Activated CD4-positive, alpha-beta T cell treated with anti-CD3 and anti-CD28 coated beads for 36 hours (primary cell): ENCODE measurements at places on chromosomes 6 and 20. TPM values are rescaled to one million over a fixed set of nuclear protein-coding genes. Genes with fewer than 3 reads are reported as not detected.
A peak's percentile ranks its signal among the peaks of the same experiment; 100 is the strongest.

- no peak for DNase-seq
Measured at GRCh38 chr6:166752097-166752496, 125.0 kb upstream of the RPS6KA2 start.

GINS1 gene
- total RNA-seq = 24.6 TPM

DNA sequence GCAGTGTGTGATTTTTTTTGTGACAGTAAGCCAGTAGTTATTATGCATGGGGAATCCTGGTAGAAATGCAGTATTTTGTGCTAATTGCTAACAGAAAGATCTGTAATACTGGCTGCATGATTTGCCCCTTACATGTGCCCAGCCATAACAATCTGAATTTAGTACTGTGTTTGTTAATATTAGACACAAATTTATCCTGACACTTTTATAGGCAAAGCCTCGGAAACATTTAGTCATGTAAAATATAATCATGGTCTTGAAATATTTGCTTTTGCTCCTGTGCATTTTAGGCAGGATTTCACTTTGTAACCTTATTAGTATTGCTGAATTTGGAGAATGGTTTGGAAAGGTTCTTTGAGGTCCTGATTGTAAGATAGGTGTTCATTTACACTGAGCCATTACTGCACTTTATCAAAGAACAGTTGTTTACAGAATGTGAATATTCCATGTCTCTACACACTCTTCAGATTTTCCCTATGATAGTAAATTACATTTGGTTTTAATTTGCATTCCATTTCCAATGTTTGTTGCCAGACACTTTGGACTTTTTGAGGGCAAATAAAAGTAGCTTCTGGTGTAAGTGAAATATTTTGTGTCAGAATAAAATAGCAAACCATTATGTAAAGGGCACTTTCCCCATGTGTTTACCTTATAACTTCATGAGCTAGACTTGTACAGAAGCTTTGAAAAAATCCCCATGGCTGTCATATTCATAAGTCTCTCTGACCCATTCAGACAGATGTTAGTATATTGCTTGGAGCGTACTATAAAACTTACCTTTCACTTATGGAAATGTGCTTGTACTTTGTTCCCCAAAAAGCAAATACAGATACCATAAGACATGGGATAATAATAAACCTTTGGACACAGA is 349.9 kb downstream of the ARHGAP18 start:
- DNase-seq = no peak

PAK1IP1 gene
- 35.6 TPM for total RNA-seq

EDN3 gene
- total RNA-seq = 0.11 TPM

GRCh38 chr20:17841751-17842215 is 126.8 kb downstream of the SNX5 start:
- DNase-seq = no peak

DNA sequence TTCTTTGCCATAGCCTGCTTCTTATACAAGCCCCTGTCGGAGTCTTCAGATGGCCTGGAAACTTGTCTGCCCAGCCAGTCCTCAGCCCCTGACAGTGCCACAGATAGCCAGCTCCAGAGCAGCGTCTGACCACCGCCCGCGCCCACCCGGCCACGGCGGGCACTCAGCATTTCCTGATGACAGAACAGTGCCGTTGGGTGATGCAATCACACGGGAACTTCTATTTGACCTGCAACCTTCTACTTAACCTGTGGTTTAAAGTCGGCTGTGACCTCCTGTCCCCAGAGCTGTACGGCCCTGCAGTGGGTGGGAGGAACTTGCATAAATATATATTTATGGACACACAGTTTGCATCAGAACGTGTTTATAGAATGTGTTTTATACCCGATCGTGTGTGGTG is 29.5 kb downstream of the SLCO4A1 start:
- no peak for DNase-seq

SLC35D3 gene
- not detected for total RNA-seq

- peak; percentile 68 for DNase-seq
Measured at GRCh38 chr6:75526502-75527127, 33.0 kb upstream of the FILIP1 start.

HLA-DRB5 gene
- 4.1 TPM for total RNA-seq

DNA sequence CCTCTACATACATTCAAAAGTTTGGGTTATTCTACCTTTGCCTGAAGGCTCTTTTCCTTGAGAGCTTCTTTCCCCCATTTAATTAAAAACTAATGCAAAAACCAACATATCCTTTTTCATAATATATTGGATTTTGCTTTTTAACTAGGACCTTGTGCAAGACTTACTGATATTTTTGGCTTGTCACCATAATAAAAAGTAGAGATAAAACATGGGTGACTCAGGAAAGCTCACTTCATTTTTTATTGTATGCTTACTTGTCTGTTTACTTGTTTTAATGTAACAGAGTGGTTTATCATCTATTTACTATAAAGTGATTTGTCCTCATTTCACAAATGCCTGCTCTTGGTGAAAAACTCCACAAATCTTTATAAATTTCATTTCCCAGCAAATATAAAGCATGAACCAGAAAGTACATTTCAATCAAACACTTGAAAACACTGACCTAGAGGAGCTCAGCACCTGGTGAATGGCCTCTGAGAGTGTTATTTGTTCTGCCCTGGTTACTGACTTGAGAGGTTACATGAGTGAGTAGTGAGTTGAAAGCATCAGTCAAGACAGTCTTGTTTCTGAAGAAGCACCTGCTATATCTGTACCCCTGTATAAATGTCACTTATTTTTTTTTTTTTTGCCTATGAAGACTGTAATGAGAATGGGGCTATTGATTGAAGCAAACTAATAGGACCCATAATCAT is 20.8 kb downstream of the ADGRG6 start:
- DNase-seq = no peak

SAMD5 gene
- not detected for total RNA-seq

DNA sequence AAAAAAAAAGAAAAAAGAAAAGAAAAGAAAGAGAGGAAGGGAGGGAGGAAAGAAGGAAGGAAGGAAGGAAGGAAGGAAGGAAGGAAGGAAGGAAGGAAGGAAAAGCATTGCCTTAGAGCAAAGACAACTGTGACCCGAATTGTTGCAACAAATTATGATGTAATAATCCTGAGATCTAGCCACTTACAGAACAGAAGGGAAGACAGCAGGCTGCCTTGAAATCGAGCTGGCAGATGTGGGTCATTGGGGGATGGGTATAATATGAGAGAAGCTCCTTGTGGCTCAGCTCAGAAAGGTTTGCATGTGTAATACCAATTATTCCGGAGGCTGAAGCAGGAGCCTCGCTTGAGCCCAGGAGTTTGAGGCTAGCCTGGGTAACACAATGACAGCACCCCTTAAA is 208.1 kb upstream of the PROKR2 start:
- no peak for DNase-seq

ADGRG6 gene
- 0.26 TPM for total RNA-seq

SNAP91 gene
- total RNA-seq = not detected

DNA sequence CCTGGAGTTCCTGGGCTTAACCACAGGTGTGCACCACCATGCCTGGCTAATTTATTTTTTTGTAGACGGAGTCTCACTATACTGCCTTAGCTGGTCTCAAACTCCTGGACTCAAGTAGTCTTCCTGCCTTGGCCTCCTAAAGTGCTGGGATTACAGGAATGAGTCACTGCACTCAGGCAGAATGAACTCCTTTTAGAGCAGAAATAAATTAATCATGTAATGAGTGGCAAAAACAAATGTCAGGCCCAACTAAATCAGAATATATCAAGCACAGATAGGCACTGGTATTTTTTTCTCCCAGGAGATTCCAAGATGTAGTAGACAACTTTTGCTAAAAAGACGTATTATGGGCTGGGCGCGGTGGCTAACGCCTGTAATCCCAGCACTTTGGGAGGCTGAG is 2.6 kb downstream of the RPS10 start:
- no peak for DNase-seq

ZNF165 gene
- total RNA-seq = 4.6 TPM

DNA sequence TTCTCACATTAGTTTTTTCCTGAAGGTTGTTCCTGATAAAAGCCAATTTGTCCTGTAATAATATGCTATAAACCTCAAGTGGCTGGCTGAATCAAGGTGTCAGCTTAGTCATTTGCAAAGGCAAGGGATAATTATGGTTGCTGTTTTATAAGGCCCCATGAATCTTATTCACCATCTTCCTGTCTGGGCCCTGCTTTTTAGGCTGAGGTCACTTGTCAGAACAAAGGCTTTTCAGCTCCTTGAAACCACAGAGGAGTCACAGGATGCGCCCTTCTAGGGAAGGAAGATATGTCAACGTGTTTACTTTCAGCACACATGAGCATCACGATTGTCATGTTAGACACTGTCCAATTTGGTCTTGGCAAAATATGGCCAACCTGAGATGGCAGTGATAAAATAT is 64.8 kb upstream of the NAA20 start:
- peak; percentile 12 for DNase-seq

DNA sequence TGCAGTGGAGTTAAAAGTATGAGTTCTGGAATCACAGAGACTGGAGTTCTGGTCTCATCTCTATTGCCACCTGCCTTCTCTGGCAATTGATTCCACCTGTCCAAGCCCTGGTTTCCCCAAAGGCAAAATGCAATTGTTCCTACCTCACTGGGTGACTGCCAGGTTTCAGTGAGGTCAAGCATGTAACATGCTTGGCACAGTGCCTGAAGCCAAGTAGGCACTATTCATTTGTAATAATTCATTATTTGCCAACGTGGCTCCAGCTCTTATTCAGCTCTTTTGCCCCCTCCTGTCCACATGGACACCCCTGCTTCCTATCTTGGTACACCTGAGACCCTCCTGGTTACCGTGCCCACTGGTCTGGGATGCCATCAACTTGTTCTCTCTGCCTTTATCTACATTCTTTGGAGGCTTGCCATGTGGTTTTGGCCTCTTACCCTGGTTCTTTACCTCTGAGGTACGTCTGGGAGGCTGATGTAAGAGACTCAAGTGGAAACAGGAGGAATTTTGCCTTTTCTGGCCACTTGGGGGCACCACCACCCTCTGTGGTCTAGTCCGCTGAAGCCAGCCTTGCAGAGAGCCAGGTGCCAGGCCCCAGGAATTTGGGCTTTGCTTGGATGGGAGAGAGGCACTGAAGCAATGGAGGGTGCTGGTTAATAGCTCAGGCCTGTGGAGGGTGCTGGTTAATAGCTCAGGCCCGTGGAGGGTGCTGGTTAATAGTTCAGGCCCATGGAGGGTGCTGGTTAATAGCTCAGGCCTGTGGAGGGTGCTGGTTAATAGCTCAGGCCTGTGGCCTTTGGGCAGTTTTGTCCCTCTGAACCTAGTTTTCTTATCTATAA is 1.7 kb downstream of the KCNK15 start:
- peak; percentile 87 for DNase-seq

DNA sequence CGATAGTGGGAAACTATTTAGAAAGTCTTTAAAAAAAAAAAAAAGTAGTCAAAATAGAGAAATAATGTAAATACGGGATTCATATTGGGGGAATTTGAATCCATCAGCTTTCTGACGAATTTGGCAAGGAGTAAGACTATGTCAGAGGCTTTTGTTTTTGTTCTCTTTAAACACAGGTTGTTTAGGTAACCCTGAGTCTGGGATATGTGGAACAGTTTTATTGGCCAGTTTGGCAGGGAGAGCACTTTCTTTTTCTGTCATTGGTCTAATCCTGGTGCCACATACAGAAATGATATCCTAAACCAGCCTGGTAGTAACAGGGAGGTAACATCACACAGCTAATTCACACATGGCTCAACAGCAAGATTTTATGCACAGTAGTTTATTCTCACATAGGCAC is 27.7 kb downstream of the HAO1 start:
- no peak for DNase-seq

- DNase-seq = peak; percentile 73
Measured at GRCh38 chr20:39268981-39269461, 306.9 kb downstream of the DHX35 start.

DNA sequence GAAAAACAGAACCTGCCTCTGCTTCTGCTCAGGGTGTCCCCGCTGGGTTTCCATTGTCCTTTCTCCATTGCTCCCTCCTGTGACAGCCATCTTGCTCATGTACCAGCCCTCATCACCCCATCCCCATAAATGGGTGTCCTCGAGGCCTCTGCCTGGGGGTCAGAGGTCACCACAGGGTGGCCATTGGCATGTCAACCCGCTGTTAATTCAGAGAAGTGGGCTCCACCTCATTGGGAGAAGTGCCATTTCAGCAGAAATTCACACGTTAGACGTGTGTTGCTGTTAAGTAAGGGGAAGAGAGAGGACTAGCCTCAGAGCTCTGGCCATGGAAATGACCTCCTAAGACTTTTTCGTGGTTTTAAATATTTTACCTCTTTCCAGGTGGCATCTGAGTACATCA is 71.9 kb downstream of the PTPN1 start:
- DNase-seq = no peak
